ENCODE measurements at places on chromosomes 16 and 17.
A peak's percentile ranks its signal among the peaks of the same experiment; 100 is the strongest.

GRCh38 chr17:9821921-9822320 lies at the start of gene GSG1L2:
Gene GSG1L2 (minus strand): TSS chr17:9822079. CDS start chr17:9822071, 8 bp downstream.
- DNase-seq: no peak

DNA sequence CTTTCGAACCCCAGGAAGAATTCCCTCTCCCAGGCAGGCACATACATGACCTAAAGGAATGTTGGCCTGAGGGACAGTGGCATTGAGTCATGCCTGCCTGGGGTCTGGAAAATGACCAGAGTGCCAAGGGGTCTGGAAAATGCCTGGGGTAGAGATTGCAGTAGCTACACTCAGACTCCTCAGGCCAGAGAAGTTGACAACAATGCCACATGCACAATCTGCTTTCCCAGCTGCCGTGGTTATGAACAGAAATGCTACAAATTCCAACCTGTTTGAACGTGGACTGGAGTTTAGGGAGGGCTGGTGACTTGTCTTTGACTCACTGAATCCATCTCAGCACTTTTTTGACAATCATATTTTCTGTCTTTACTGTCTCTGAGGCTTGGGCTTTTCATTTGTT lies 250.0 kb downstream of the ABCC12 start:
- DNase-seq: no peak

- DNase-seq: no peak
Measured at GRCh38 chr16:55100100-55100499, 169.4 kb downstream of the IRX5 start.

DNA sequence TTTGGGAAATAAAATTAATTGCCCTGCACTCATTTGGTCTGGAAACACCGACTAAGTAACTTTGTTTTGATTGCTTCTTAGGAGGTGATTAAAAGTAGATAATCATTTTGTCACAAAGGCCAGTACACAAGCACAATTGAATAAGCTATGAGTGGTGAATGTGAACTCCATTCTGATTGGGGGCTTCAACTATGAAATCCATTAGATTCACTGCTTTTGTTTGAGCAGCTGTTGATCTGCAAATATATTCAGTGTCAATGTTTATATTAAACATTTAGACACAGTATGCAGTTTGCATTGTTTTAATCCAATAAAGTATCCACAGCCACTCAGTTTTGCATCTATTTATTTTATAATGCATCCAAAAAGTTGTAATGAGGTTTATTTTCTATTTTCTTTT lies 817.5 kb downstream of the CDH11 start:
- DNase-seq: no peak

DNA sequence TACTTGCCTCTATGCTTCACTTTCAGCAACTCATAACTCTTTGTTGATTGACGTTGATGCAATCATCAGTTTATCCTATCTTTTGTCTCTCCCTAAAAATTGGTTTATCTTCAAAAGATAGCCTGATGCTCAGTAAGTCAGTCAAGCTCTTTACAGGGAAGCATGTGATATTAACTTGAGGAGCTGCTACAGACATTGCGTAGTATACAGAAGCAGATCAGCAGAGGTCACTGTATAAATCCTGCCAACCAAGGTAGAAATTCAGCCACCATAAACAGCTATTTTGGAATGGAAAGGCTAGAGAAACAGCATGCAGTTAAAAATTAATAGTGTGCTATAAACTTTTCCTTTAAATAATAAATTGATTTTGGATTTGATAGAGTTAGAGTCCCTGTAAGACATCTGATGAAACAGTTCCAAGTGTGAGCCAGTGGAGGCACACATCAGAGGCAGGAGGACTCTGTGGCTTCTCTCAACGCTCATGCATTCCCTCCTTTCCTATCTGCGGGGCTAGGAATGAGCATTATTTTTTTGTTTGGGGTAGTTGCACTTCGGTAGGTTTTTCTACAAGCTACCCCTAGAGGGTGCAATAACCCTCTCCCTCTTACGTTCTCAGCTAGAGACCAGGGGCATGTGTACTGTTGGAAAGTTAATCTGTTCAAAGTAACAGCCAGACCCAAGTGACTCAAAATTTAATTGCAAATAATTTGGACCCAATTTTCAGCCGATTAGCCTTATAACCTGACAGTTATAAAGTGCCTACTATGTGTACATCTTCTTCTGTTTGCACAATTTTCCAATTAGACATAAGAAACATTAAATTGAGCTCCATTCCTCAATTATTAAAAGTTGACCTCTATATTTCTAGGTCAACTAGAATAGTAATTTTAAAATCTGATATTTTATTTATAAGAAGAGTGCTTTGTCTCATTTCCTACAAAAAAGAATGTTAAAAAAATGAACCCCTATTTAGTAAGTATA lies 647.7 kb upstream of the SOX9 start:
- no peak for DNase-seq

DNA sequence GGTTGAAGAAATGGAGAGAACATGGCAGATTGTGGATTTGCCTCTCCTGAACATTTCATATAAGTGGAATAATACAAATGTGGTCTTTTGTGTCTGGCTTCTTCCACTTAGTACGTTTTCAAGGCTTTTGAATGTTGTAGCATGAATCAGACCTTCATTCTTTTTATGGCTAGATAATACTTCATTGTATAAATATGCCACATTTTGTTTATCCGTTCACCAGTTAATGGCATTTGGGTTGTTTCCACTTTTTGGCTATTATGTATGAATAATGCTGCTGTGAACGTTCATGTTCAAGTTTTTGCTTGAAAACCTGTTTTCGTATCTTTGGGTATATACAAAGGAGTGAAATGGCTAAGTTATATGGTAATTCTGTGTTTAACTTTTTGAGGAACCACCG lies 130.4 kb downstream of the TANC2 start:
- no peak for DNase-seq

GRCh38 chr17:62931101-62931500 lies 34.9 kb upstream of the TANC2 start:
- DNase-seq: no peak

- DNase-seq: no peak
Measured at GRCh38 chr17:65998675-65999074, 193.3 kb downstream of the CEP112 start.

DNA sequence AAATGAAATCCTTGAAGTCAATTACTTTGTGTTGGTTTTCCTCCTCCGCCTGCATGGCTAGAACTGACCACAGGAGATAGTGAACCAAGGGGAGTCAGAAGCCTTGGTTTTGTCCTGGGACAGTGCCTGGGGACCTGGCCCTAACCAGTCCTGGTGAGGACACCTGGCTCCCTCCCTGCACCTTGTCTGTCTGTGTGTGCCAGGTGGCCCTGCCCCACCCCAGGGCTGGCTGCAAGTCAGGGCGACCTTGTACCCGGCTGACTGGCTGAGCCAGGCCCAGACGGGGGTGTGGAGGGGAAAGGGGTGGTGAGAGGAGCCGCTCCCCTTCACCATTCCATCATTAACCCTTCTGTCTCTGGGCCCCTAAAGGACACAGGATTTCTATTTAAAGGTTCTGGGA lies 3.4 kb downstream of the RAPGEFL1 start:
- DNase-seq: no peak

DNA sequence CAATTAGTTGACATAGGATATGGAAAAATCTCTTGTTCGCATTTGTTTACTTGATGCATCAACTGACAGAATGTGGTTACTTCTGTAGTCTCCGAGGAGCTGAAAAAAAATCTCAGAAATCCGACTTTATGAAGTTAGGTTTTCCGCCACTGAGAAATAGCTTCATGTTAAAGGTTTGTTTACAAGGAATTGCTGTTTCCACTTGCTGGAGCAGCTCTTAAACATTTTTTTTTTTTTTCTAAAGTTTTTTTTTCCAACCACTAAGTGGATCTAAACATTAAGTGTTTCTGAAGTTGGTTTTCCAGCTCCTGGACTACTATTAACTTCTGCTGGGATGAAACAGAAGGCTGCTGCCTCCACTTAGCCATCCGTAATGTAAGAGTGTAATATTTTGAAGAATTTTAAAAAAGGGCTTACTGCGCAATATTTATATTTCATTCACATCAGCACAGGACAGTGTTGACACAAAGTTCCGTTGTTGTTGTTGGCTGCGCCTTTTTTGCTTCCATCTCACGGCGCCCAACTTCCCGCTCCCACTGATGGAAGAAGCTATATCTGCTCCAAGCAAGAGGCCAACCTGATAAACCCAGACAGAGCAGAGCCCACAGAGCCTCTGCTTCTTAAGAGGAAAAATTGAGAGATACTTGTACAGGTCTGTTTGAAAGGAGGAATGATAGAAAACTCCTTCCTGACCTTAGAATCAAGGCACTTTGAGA lies 167.7 kb upstream of the KCNJ16 start:
- no peak for DNase-seq

DNA sequence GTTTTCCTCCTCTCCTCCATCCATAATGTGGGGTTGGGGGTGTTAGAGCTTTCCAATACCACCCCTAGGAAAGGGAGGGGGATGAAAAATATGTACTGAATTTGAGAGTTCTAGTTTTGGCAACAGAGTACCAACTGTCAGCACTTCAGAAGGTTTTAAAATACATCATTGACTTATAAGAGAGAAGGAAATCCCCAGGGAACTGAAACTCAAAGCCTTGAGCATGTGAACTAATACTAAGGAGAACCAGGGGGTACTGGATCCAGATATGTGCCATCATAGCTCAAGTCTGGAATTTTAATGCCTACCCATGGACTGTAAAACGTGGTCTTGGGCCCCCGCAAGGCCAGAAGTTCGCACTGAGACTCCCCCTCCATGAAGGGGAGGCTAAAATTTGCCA lies 15.8 kb downstream of the CACNG5 start:
- DNase-seq: no peak

- peak; percentile 77 for DNase-seq
Measured at GRCh38 chr17:8785547-8786413, 13.4 kb downstream of the MFSD6L start.

- no peak for DNase-seq
Measured at GRCh38 chr17:17719966-17720543, 38.8 kb downstream of the RAI1 start.

- peak; percentile 94 for DNase-seq
Measured at GRCh38 chr16:23835390-23836077, at the start of gene PRKCB. Gene PRKCB (plus strand): TSS chr16:23835983.

DNA sequence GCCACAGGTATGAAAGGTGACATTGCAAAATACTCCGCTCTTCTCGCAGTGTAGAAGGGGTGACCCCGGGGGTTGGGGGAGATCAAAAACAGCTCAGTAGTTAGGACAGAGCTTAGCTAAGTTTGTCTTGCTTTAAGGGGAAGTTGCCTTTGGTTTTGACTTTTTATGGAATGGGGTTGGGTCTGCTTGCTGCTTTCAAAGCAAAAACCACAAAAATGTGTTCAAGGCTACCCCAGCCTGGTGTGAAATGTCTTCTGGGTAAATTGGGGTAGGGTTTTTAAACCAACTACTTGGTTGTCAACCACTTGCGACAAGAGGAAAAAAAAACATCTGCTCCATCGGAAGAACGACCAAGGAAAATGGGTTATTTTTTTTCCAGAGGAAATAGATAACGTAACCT lies 6.2 kb downstream of the FUS start:
- DNase-seq: no peak

Measured in activated CD8-positive, alpha-beta T cell treated with anti-CD3 and anti-CD28 coated beads for 36 hours (primary cell).